ENCODE measurements at places on chromosomes 6 and 20.

DNA sequence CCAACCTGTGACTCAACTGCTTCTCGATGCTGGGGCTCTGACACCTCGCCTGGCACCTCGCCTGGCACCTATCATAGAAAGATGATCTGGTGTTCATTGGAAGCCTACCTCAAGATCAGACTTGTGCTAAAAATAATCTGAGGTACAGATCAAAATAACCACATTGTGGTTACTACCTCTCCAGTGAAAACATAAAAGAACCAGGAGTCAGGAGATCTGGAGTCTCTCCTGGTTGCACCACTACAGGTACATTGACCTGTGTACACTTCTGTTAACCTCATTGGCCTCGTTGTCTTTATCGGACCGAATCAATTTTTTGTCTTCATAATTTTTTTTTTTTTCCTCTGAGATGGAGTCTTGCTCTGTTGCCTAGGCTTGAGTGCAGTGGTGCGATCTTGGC is 695.9 kb downstream of the HDGFL1 start:
- no peak for DNase-seq

DNA sequence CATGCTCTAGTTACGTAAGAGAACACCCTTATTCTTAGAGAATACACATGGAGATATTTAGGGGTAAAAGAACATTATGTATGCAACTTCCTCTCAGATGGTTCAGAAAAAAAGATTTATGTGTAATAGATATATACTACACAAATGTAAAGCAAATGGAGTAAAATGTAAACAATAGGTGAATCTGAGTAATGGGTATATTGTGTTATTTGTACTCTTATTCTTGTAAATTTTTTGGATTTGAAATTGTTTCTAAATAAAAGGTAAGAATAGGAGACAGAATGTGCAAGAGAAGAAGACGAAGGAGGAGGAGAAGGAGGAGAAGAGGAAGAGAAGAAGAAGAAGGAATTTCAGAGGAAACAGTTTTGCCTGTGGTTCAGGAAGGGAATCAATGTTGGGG is 22.5 kb upstream of the LCA5 start:
- no peak for DNase-seq

DNA sequence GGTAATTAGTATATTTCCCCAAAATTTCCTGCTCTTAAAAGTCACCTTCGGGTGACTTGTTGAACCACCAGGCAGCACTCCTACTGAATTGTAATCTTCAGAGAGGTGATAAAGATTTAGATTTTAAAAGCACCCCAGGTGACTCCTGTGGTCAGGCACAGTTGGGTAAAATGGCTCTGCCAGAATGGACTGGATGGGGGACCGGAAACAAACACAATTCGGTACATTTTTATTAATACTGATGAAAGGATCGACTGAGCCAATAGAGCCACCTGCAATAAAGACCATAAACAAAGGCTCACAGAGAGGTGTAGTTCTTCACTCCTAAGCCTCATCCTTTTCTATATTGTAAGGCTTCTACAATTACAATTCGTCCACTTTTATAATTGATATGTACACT is 19.6 kb upstream of the FAM83C start:
- no peak for DNase-seq

- no peak for DNase-seq
Measured at GRCh38 chr20:62481425-62482145, 5.8 kb upstream of the GATA5 start.

DNA sequence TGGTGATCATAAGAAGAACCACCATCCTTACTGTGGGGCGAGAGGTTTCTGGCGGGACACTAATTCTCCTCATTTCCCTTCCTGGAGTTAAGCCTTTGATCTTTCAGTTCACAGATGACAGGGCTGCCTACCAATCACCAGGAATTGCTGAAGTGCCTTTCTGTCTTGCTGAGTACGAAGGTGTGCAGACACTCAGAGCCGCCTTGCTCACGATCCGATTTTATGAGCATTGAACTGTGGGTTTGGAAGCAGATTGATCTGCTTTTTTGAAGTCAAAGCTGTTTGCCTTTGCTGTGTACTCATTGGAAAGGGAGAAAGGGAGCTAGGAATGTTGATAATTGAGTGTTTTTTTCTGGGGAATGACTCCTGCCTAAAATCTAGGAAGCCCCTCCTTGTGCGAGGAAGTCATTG is 129.1 kb upstream of the SALL4 start:
- DNase-seq: no peak

DNA sequence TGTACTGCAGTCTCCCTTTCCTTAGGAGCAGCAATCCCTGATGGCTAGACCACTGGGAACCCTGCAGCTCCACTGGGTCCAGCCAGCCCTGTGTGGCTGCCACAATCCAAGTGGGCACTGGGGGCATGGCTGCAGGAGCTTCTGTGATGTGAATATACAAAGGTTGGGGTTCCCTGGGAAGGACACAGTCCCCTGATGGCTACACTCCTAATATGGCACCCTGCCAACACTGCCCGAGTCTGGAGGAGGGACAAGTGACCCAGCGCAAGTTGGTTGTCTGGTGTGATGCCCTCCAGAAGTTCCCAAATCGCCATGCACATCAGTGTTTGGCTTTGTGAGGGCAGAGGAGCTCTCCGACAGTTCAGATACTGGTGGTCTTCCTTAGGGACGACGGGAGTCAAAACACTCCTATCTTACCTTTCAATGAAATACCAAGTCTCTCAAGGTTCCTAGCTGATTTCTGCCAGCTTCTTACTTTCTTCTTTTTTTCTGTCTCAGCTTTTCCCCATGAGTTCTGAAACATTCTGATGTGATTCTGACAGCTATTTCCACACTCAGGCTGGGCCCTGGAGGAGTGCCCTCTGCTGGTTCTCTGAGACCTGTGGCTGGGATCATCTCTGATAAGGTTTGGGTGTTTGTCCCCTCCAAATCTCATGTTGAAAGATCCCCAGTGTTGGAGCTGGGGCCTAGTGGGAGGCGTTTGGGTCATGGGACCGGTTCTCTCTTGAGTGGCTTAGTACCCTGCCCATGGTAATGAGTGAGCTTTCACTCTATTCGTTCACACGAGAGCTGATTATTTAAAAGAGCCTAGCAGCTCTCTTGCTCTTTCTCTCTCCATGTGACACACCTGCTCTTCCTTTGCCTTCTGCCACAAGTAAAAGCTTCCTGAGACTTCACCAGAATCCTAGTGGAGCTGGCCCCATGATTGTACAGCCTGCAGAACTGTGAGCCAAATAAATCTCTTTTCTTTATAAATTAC is 15.5 kb upstream of the ZFP57 start:
- DNase-seq: peak; percentile 29

Measured in adrenal gland (tissue), 19 donors.